PC-3 (cell line): ENCODE measurements at places on chromosomes 7 and 10.

GRCh38 chr7:5661942-5662341 lies 119.5 kb downstream of the RNF216 start:
- DNase-seq: no peak

DNA sequence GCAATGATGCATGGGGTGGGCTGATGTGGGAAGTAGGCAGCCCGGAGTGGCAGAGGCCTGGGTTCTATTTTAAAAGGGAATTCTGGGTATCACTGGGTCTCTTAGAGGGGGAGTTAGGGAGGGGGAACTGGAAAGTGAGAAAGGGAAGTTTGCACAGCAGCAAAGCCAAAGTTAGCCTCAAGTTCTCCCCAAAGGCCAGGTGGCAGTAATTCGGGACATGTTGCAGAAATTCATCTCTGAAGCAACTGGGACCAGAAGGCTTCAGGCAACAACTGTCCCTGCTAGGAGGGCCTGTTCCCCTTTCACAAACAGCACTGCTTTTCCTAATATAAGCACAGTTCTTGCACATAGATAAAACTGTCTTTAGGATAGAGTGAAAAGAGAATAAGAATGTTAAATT lies 67.4 kb downstream of the NOD1 start:
- no peak for DNase-seq

DNA sequence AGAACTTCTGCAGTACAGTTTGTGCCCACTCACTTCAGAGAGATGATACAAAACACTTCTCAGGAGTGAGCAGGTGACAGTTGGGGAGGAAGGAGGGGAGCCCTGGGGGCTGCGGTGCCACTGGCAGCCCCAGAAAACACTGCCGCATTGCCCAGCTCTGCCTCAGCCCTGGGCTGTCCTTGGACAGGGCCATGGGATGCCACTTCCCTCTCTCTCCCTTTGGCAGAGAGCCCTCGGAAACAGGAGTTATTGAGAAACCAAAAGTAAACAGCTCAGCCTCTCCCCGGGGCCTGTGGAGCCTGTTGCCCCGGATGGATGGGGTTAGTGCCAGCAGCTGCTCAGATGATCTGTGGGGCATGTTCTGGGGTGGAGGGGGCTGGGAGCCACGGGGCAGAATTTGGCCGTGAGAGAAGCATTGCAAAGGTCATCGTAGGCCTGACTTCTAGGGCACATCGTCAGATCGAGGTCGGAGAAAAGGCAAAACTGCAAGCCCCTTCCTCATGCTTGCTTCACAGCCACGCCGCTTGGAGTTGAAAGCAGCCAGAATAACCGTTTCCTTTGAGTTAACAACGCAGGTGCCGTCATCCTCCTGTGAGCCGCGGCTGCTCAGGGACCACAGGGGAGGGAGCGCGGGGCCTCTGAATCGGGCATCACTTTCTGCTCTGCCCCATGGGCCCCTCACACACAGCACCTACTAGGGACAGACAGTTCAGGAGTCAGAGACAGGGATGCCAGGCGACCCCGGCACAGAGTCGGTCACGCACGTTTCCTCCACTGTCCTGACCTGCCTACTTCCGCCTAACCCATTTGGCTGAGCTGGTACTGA lies 256.4 kb downstream of the CAMK1D start:
- DNase-seq: peak; percentile 84

DNA sequence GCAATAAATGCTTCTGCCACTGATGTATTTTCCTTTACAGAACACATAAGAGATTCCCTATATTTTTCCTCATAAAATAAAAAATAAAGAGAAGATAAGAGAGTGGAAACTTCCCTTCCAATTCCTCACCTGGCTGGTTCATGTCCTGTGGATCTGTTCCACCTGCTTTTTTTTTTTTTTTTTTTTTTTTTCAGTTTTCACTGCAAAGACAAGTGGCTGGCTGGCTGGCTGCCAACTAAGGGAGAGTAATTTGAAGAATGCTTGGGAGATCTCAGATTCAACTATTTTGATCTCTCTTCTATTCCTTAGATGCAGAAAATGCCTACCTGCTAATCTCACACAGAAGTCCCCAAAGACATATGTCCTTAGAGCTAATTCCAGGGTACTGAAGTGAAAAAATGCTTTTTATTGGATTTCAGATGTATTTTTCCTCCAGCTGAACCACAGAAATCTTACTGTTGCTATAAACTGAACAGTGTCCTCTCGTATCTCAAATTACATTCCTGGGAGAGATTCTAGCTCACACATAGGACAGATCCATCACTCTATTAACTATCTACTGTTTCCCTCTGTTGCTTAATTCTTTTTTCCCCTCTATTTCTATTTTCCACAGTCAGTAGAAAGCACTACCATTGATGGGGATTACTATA lies 120.8 kb downstream of the NRCAM start:
- no peak for DNase-seq

DNA sequence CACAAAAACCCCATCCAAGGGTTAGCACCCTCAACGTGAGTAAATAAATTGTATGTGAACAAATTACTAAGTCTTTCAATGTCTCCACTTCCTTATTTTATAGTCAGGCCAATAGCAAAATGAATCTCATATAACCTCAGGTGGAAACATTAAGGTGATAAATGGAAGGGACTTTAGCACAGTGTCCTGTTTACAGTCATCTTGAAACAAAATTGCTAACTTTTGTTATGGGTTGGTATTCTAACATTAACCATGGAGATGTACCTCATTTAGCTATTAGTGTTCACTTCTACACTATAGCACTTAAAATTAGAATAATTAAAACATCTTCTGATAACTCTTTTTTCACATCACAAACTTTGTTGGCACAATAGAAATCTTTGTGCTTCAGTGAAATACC lies 255.8 kb upstream of the CNTNAP2 start:
- no peak for DNase-seq

DNA sequence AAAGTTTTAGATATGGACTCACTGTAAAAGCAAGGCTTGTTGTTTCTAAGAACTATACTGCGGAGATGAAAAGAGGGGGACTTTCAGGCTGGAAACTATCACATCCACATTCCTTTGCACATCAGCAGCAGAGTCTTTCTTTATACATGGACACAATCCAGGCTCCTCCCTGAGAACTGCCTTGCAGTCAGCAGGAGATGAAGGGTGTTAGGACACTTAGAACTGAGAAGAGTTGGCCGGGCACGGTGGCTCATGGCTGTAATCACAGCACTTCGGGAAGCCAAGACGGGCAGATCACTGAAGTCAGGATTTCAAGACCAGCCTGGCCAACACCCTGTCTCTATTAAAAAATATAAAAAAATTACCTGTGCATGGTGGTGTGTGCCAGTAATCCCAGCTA lies 9.7 kb upstream of the GARS1 start:
- DNase-seq: no peak

- DNase-seq: no peak
Observed at GRCh38 chr10:82660986-82661385, 786.0 kb downstream of the NRG3 start.

- no peak for DNase-seq
Observed at GRCh38 chr7:126806614-126807013, 446.1 kb downstream of the GRM8 start.

GRCh38 chr10:43712821-43713584 lies 64.3 kb upstream of the ZNF32 start:
- no peak for DNase-seq

- DNase-seq: peak; percentile 9
Observed at GRCh38 chr7:24827589-24827988, 70.3 kb upstream of the GSDME start.

DNA sequence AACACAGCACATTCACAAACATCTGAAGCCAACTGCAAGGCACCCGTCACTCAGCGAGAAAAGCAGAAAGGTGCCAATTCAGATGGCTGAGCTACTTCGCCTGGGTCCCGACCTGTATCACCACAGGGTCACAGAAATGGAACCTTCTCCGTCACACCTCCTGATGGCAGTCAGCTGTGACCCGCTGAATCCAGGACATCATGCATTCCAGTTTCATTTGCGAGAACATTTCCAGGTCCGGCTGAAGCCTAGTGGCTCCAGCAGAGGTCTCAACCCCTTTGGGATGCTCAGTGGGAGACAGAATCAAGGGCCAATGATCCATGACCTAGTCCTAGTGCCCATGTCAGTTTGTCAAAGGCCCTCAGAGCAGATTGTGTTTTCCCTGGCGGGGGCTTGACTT lies 193.6 kb upstream of the KLF14 start:
- DNase-seq: peak; percentile 0

GRCh38 chr7:27046854-27047549 lies 48.8 kb downstream of the HOXA1 start:
- DNase-seq: peak; percentile 79

DNA sequence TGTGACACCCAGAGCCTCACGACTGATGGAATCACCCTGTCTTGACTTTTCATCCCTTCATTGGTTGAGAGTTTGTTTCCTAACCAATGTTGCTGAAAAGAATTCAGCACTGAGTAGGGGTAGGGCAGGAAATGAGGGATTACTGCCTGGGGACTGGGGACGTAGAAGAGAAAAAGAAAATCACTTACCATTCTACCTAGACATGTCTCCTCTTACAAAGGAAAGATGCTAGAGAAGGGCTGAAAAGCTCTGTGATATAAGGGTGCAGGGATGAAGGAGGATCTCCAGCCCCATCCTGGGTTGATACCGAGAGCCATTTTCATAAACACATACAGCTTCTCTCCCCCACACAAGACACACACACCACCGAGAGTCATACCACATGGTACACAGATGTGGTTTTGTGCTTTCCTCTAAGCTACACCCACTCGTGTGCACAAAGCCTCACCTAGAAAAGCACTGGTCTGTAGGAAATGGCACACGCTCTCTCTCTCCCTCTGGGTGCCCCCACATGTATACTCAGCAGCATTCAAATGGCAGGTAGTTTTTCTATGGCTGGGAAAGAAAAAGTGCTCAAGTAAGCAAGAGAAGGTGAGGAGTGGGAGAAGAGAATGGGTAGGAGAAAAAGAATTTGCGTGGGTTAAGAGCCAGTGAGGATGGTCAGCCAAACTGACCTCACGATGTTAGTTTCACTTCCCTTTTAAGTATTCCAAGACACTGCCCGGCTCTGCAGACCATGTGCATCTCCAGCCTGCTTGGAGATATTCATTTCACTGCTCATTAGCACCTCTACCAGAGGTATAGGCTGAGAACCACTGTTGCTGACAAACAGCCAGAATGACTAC lies 85.8 kb downstream of the CALD1 start:
- DNase-seq: no peak

DNA sequence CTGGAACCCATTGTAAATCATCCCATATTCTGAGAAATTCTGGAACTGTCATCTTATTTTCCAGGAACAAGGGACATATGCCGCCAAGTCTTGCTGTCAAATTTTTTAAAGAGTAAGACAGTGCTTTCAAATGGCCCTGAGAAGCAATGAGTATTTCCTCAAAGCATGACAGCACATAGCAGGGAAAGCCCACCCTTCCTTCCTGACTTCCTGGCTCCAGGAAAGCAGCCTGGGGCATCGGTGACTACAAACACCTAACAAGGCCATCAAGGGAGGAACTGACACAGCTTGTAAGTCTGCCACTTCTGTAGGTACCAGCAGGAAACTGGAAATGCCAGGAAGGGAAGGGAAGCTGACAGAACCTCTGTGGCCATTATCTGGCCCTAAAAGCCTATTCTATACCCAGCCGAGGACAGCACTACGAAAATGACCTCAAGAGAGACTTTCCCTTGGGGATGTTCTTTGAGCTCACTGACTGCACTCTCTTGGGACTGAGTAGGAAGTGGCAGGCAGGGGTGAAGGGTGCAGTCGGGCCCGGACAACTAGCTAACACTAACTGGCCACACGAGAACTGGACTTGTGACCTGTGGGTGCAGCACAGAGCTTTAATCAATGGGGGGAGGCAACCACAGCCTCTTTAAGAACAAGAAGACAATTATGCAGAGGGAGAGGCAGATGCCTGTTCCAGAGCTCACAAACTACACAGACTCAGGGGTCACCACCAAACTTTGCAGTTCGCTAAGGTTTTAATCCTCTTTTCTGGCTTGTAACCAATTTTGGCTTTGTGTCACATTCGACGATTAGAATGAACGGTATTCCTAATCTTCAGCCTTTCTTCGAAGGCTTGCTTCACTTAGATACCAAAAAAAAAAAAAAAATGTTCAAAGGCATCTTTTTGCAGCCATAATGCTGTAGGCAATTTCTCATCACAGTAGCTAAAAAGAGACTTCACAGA lies 52.0 kb downstream of the GRB10 start:
- peak; percentile 36 for DNase-seq

- no peak for DNase-seq
Observed at GRCh38 chr10:84190621-84191020, 3.7 kb upstream of the CDHR1 start.

GRCh38 chr7:136677471-136678365 lies 190.7 kb upstream of the CHRM2 start:
- peak; percentile 69 for DNase-seq

DNA sequence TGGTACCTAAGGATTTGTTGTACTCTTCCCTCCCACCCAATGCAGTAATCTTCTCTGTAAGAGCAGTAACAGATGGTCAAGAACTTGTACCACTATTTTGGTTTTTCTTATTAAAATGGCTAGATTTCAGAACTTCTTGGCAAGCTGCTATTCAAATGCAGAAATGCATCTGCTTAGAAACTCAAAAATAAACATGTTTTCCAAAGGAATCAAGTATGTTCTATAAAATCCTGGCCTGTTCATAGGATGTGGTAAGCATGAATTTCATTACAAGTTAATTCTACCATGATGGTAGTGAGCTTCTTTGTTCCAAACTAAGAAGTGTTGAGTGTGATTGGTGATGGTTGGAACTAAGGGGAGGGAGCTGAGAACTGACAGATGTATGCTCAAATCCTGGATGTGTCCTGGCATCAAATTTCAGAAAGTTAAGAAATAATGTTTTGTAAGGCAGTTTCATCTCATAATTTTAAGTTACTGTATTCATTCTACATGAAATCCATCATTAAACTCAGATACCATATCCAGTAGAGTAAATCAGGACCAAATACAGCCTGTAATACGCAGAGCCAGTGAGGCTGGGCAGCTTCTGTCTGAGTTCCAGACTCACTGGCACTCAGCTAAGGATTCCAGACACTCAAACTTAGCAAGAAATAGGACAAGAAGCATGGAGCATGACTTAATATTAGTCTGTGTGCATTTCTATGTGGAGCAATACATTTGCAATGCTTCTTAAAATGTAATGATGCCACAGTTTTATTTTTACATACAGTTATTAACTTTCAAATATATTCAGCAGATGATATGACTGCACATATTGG lies 119.6 kb downstream of the TES start:
- no peak for DNase-seq

DNA sequence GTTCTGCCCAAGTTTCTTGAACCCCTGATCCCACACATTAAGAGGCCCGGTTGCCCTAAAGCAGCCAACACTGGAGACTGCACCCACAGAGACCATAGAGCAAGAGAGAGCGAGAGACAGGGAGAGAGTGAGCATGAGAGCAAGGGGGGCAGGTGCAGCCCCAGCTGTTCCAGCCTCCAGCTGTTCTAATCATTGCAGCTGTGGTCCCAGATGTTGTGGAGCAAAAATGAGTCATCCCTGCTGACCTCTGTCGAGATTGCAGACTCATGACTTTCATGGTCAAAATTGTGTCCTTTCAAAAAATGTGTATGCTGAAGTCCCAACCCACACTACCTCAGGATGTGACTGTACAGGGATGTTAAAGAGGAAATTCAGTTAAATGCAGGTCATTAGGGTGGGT lies 143.9 kb upstream of the FRMD4A start:
- DNase-seq: no peak

GRCh38 chr7:103751311-103751880 lies 238.1 kb downstream of the RELN start:
- DNase-seq: no peak

GRCh38 chr10:69728335-69728870 lies 73.3 kb upstream of the COL13A1 start:
- DNase-seq: peak; percentile 100

GRCh38 chr10:55283031-55283430 lies 482.0 kb upstream of the PCDH15 start:
- DNase-seq: peak; percentile 34
